ENCODE measurements at places on chromosomes 1 and 21.

DNA sequence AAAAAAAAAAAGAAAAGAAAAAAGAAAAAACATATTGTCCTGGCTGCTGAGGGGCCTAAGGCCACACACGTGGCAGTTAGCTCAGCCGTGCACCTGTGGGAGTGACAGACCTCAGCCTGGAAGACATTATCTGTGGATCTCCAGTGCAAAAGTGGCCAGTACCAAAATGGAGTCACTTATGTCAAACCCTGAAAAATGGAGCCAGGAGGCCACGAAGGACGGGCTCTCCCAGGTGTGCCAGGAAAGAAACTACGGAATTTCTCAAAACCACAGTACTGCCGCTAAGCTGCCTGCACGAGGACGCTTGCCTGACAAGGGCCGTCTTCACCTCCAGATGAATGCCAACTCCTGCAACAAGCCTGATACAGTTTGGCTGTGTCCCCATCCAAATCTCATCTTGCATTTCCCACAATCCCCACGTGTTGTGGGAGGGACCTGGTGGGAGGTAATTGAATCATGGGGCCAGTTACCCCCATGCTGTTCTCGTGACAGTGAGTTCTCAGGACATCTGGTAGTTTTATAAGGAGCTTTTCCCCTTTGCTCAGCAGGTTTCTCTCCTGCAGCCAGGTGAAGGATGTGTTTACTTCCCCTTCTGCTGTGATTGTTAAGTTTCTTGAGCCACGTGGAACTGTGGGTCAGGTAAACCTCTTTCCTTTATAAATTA lies 5.3 kb upstream of the MIB2 start:
- no peak for DNase-seq

- DNase-seq = no peak
Observed at GRCh38 chr1:54805466-54805865, 4.3 kb upstream of the TTC22 start.

GRCh38 chr1:40563266-40563665 lies 31.8 kb downstream of the ZNF684 start:
- no peak for DNase-seq

DNA sequence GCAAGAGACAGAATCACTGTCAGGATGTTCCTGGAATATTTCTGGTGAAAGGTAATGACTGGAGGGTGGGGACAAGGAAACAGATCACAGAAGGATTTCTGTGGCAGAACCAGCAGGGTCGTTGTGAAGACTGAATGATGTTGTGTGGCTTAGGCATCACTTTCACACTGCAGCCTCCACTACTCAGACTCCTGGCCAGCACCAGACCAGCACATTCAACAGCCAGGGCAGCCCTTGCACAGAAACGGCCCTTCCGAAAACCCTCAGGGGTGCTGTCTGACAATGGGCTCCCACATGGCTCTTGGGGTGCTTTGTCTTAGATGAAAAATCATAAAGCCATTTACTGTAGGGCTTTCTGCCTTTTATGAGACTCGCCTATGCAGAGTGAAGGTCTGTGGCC lies 3.8 kb upstream of the RAB7B start:
- DNase-seq = no peak

GRCh38 chr1:818618-819291 lies 105.0 kb upstream of the SAMD11 start:
- no peak for DNase-seq

DNA sequence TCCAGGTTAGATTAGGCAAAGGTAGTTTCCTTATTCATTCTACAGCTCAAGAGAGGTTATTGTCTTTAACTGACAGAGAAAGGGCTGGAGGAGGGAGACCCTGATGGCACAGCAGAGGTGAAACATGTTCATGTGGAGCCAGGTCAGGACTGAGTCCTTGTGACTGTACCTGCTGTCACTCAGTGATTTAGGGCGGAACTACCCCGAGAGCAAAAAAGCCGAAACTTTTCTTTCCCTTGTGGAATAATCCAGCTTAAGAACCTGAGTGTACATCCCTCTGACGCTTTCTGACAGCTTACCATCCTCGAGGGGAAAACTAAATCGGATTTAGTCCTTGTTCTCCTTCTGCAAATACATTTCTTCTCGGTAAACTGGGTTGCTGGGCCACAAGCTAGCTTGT lies 273.2 kb downstream of the BACH1 start:
- DNase-seq = no peak

DNA sequence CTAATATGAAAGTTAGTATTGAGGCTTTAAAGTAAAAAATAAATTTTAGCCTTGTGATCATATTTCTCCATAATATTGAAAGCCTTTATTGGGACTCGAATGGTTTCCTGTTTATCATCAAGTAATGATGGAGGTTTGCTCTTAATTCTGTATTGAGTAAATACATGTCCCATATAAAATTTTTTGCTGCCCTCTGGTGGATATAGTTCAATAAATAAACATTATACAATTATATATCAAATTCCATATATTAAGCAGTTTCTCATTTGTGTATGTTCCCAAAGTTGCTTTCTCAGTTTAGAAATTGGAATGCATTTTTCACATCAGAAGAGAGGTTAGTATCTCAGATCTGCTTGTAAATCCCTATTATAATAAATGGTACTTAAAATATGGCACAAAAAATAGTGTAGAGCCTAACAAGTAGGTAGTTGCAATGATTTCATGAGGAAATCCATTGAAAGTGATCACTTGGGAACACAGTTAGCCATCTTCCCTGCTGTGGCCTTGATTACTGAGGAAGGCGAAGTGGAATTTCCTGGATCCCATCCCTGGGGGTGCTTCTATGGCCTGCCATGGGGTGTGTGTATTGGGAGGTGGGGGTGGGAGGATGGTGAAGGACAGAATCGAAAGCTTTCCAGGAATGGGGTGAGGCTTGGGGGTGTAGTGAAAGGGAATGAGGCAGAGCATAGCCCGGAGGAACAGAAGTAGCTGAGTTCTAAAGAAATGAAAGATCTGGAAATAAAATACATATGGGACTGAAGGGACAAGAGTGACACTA lies 84.1 kb upstream of the C21orf91 start:
- no peak for DNase-seq

- DNase-seq = no peak
Observed at GRCh38 chr21:31443736-31444521, 99.9 kb upstream of the TIAM1 start.

DNA sequence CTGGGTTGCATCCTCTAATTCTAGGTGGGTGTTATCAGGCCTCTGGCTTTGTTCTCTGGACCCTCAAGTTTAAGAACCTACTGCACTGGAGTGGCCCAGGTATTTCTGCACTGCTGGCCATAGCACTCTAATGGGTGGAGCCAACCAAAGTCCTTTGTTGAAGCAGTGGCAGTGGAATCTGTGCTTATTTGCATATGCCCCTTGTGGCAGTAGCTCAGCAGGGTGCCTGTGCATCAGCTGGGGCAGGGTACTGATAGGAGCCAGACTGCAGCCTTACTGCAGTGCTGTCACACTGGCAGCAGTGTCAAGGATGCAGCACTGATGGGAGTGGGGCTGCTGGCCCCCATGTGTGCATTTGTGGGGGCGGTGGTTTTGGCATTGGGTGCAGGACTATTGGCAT lies 660.6 kb downstream of the LRRIQ3 start:
- DNase-seq = peak; percentile 47

GRCh38 chr1:224092601-224093000 lies 21.3 kb upstream of the FBXO28 start:
- no peak for DNase-seq

DNA sequence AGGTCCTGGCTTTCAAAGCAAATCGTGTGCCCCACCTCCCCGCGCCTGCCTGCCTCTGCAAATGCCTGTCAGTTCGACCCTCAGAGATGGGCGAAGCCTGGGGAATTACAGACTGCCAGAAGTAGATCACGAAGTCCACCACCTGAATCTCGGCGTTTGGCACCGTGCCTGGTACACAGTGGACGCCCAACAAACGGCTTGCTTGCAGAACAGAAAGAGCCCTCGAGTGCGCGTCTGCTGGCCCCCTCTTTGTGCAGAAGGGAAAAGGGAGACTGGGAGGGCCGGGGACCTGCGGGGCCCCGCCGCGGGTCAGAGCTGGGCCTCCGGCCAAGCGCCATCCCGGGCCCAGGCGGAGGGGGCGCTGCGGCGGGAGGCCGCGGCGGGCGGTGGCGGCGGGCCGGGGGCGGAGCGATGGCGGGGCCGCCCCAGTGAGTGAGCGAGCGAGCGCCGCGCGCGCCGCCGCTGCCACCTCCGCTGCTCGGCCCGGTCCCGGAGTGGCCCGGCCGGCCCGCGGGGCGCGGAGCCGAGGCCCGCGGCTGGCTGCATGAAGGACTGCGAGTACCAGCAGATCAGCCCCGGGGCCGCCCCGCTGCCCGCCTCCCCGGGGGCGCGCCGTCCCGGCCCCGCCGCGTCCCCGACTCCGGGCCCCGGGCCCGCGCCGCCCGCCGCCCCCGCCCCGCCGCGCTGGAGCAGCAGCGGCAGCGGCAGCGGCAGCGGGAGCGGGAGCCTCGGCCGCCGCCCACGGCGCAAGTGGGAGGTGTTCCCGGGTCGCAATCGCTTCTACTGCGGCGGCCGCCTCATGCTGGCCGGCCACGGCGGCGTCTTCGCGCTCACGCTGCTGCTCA lies at the start of gene ZDHHC18:
ZDHHC18 (plus strand) TSS at position 428 of the 845 bp plus-strand sequence; CDS start at position 545, 117 bp downstream.
- peak; percentile 40 for DNase-seq

DNA sequence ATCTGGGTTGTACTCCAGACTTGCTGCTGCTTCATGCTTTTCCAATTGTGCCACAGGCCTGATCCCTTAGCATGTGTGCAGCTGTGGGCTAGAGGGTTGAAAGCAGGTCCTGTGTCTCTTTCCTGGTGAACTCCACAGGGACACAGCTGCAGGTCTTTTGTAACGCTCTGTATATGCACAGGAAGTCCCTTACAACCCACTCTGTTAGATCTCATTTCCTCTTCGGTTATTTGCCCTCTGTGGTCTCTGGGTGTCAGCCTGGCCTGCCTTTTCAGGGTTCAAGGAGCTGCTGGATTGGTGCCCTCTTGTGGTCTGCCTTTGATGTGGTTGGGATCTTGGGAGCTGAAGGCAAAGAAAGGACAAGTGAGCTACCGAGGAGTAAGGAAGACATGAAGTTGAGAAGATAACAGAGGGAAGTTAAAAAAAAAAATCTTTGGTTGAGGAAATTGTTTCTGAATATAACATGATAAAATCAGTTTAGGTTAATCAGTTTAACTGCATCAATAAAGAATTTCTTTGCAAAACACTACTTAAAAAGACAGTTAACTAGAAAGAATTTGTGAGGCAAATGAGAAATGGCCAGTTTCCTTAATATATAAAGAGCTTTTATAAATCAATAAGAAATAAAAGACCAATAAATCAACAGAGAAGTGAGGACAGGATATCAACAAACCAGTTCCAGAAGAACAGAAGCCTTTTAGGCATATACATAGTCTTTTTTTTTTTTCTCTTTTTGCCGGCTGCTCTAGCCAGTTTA lies 44.1 kb downstream of the UCK2 start:
- no peak for DNase-seq

GRCh38 chr1:178689769-178690168 lies 35.3 kb upstream of the RALGPS2 start:
- DNase-seq = no peak

DNA sequence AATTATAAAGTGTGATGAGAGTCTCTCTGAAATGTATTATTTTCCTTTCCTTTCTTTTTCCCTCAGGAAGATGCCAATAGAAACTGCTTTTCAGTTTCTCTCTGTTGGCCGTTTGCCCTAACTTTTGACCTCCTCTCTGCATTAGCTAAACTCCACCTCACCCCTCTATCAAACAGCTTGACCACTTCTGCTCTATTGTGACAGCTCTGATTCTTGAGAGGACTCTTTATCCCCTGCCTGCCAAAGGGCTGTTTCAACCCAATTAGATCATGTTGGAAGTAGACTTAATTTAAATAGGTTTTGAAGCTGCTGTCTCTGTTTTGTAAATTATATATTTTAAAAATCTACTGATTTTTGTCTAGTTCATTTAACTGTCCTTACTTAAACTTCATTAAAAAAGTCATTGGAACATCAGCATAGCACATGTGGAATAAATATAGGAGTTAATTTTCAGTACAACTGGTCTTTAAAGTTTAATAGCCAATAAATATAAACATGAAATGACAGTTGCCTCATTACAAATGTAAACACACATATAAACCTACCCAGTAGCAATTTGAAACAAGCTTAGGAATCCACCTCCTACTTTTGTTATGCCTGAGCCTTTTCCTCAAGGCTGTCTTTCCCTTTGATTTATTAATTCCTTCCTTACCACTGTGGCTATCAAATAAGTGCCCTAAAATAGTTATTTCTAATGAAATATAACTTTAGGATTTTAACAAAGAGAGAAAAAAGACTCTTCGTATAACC lies 152.0 kb downstream of the CHRM3 start:
- DNase-seq = no peak

DNA sequence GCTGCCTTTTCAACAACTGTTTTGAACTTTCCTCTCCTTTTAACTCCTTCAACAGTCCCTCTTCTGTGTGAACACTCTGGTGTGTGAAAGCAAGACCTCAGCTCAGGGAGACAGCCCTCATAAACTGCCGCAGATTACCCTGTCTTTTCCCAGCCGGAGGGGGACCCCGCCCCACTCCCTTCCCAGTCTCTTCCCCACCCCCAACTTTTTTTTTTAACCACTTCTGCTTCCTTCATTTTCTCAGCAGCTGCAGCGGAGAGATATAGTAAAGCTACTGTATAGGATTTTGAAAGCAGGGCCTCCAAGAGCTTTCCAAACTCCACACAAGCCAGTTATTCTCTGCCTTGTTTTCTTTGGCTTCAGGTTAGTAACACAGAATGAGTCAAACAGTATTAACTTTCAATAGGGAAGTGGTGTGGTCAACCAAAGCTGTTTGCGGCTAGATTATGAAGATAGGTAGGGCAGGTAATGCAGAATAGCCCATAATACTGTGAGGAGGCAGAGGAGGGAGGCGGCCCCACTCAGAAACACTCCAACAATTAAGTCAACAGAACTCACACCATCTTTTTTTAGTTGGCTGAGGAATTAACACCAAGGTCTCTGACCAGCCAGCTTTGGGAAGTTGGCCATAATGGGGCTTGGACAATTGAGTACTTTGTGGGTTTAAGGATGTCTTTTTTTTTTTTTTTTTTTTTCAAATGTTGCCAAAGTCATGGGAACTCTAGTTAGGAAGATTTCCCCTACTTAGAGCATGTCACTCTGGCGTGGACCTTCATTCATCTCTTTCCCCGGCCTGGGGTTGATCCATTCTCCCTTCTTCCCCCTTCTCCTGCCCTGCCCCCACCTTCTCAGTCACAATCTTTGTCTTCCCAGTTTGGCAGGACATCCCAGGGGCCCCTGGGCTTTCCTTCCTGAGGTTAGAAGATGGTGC lies 177.0 kb downstream of the CLIC6 start:
- no peak for DNase-seq

GRCh38 chr1:18261891-18262290 lies 154.3 kb downstream of the IGSF21 start:
- no peak for DNase-seq

DNA sequence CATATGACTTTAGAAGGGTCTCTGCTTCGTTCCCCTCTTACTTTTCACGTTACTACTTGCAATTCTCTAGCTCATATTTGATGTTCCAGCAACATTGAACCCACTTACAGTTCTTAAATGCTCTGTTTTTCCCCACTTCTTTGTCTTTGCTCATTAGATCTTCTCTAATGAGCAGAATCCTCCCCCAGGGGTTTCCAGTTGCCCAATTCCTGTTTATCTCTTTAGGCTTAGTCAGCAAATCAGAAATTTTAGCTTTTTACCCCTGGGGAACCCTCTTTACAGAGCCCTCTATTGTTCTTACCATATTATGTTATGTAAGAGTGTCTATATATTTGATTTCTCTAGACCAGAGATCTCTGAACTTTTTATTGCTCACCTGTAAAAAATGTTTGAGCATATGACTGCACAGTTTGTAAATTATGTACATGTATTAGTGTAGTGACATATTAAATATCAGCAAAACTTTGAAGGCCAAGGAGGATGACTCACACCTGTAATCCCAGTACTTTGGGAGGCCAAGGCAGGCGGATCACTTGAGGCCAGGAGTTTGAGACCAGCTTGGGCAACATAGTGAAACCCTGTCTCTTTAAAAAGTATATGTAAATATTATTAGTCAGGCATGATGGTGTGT lies 71.4 kb downstream of the FNBP1L start:
- no peak for DNase-seq
